Activated naive CD4-positive, alpha-beta T cell (primary cell): ENCODE measurements at places on chromosomes 1 and 21.
A peak's percentile ranks its signal among the peaks of the same experiment; 100 is the strongest.

- DNase-seq, result no peak
Observed at GRCh38 chr1:78081980-78082860, 36.5 kb downstream of the GIPC2 start.

DNA sequence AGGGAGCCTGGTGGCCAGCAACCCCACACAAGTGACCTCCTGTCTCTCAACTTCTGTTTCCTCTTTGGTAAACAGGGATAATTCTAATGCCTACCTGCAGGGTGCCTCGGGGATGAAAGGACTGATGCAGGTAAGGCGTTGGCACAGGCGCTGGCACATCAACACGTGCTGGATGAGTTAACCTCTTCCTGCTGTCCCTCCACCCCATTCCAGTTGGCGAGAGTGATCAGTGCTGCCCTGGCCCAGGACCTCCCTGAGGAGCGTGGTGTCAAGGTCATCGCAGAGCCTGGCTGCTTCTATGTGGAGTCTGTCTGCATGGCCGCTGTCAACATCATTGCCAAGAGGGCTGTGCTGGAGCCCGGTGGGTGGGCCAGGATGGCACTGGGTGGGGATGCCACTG lies 69.1 kb upstream of the TINAGL1 start:
- no peak for DNase-seq

- DNase-seq, result no peak
Observed at GRCh38 chr1:236800002-236800620, 5.0 kb downstream of the MTR start.

GRCh38 chr1:59554011-59554663 lies 257.2 kb downstream of the FGGY start:
- DNase-seq, result no peak

DNA sequence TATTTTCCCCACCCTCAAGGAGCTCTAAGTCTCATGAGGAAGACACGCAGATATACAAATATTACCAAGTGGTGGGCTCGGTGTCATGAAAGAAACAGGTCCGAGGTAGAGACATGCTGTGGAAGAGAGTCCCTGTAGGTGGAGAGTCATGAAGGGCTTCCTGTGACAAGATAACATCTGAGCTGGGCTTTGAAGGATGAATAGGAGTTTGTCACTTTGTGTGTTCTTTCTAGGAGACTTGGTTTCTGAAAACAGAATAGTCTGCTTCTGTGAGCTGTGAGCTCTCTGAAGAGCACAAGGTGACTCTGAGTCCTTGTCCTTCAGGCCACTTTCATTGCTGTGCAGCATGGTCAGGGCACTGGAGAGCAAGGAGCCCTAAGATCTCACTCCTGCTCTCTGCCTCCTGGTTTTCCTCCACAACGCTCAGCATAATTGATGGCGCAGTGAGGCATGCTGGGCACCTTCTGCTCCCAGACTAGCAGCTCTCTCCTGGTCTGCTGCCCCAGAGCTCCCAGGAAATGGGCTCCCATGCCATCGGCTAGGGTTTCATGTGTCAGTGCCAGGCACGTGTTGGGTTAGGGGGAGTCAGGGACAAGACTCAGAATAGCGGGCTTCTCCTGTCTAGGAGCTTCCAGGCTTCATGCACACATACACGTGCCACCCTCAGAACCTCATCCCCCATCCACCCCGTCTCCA lies 209.9 kb upstream of the CSF3R start:
- DNase-seq, result no peak

DNA sequence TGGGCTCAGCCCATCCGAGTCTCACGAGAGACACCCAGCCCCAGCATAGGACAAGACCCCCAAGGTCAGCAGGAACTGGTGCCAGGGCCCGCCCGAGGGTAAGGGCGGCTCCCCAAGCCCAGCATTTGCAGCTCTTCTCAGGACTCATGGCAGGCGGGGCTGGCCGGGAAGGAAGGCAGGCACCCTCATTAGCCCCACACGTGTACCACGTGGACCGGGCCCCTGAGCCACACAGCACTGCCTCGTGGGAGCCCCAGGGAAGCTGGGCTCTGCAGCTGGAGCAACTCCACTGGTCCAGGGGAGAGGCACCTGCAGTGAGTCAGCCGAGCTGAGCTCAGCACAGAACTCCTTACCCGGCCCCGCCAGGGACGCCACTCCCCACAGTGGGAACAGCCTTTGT lies 97.7 kb upstream of the IFFO2 start:
- DNase-seq, result no peak

DNA sequence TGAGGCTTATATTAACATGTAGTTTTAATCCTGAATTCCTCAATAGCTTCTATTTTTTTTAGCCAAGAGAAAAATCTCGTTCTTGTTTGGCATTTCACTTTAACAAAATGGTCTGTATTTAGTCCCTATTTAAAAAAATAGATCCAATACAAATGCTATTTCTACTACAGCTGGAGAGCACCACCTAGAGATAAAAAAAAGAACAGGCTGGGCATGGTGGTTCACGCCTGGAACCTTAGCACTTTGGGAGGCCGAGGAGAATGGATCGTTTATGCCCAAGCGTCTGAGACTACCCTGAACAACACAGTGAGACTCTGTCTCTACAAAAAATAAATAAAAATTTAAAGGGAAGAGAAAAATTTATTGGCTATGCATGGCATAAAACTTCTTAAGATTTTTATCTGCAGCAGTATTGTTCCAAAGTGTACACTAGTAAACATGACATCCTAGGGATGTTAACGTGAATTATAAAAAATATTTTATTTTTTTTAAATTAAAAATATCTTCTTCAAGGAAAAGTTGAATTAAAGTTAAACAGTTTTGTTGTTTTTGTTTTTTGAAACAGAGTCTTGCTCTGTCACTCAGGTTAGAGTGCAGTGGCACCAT lies 4.4 kb downstream of the ST7L start:
- DNase-seq, result no peak

DNA sequence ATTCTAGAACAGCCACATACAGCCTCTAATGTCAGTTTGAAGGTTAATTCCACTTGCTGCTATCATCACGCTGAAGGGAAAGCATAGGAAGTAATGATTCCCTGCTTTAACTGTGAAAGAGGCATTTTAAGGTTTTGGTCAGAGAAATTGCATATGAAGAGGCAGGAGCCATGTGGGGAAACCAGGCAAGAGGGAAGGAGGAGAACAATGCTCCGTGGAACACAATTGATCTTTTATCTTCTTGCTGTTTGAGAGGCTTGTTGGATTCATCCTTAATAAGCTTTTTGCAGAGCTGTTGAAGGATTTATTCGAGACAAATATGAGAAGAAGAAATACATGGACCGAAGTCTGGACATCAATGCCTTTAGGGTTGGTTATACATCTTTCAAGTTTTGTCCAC lies 35.9 kb downstream of the SMAP2 start:
- no peak for DNase-seq

DNA sequence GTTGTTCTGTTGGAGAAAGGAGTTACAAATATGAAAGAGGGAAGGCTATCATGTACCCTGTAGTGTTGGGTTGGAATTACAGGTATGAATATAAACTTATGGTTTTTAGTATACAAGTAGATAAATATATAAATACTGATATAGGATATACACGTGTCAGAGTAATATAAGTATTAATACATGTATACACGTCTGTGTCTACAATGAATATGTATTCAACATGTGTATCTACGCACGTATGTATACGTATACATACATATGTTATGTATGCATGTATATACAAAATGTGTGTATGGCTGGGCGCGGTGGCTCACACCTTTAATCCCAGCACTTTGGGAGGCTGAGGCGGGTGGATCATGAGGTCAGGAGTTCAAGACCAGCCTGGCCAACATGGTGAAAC lies 17.9 kb downstream of the ACBD6 start:
- no peak for DNase-seq

DNA sequence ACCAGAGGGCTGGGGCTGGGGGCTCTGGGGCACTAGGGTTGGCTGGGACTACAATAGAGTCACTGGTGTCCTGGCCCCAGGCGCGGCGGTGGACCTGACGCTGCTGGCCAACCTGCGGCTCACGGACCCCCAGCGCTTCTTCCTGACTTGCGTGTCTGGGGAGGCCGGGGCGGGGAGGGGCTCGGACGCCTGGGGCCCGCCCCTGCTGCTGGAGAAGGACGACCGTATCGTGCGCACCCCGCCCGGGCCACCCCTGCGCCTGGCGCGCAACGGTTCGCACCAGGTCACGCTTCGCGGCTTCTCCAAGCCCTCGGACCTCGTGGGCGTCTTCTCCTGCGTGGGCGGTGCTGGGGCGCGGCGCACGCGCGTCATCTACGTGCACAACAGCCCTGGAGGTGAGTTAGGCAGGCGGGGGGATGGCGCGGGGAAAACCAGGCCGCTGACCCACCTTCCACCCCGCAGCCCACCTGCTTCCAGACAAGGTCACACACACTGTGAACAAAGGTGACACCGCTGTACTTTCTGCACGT lies 4.1 kb downstream of the TIE1 start:
- no peak for DNase-seq

DNA sequence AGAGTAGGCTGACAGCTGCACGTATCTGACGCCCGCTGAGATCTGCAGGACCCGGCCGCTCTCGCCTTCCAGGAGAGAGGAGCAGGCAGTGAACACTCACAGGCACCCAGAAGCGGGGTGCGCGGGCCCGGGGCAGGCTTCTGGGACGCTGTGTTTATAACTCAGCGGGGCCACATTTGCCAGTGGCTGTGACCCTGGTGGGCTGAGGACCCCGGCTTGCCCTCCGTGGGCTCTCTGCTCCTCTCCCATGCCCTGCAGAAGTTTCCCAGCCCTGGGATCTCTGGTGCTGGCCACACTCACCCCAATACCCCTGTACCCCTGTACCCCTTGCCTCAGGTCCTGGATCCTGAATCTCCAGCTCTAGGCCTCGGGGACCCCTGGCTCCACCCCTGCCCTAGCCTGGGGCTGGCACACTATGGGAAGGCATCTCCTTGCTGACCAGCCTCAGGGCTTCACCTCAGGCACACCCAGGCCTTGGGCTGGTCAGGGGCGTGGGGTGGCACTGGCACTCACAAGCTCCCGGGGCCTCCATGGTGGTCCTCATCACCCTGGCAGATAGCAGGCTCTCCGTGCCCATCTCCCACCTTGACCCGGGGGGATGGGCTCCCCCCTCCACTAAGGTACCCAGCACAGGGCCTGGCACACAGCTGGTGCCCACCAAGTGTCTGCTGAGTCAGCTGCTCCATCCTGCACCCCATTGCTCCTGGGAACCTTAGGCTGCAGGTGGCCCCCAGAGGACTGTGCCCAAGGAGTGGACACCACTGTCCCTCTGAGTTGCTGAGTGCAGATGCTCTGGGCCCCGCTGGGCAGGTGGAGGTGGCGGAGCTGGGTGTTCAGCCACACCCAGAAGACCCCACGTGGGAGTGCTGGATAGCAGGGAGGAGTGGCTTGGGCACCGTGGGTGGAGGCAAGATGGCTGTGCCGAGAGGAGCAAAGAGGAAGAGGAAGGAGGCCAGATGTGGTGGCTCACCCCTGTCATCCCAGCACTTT lies 32.4 kb downstream of the MORN1 start:
- no peak for DNase-seq

- no peak for DNase-seq
Observed at GRCh38 chr1:54543729-54544496, 4.1 kb upstream of the ACOT11 start.

DNA sequence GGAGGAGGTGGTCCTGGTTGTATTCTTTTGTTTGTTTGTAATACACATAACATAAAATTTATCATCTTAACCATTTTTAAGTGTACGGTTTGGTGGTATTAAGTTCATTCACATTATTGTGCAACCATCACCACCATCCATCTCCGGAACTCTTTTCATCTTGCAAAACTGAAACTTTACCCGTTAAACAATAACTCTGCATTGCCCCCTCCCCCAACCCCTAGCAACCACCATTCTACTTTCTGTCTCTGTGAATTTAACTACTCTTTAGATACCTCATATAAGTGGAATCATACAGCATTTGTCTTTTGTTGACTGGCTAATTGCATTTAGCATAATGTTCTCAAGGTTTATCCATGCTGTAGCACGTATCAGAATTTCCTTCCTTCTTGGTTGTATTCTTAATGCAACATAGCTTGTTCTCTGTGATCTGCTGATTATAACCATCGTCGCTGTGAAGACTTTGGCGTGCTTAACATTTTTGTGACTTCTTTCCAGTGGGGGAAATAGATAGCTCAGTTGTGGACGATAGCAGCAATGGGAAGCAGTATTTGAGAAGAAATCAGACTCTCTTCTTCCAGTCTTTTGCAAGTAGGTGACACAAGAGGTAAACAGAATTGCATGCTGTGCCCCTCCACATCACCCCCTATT lies 117.5 kb upstream of the HOOK1 start:
- no peak for DNase-seq

DNA sequence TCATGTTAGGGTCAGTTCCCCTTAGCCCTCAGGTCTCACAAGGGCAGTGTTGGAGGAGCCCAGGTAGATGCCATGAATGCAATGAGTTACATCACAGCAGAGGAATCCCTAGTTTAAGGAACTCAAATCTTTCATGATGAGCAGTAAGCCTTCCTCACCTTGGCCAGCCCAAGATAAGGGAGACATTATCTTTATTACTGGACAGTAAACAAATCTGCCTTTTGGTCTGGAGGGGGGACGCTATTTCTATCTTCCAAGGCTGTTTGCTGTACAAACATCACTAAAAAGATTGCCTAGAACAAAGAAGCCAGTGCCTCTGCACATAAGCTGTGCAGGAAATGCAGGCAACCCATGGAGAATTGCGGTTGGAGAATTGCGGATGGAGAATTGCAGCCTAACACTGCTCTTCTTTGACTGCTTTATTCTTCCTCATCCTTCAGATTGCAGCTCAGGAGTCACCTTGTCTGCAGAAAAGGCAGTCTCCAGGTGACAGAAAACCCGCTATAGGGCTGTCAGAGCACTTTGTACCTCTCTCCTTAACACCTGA lies 2.3 kb upstream of the CHI3L1 start:
- DNase-seq, result no peak

GRCh38 chr1:237701534-237701933 lies 189.2 kb downstream of the ZP4 start:
- DNase-seq, result no peak

DNA sequence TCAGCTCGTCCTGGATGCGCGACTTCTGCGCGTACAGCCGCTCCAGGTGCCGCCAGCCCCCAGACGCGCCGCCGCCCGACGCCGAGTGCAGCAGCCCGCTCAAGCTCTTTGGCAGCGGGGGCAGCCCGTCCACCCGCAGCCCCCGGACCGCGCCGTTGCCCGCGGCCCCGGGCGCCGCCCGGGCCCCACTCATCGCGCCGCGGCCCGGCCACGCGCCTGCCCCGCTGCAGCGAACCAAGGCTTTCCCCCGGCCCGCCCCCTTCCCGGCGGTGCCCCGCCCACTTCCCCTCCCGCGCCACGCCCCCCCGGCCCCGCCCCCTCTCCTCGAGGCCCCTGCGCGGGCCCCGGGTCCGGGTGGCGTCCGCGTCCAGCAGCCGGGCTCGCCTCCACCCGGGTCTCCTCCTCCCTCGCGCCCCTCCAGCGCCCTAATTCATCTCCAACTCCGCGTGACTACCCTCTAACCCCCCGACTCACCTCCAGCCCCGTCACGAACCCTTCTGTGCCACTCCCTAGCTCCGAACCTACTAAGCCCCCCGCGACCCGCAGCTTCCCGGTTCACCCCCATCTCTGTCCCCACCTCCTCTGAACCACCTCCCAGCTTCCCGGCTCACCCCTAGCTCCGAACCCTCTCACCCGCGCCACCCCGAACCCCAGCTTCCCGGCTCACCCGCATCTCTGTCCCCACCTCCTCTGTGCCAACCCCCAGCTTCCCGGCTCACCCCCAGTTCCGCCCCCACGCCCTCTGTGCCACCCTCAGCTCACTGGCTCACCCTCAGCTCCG lies at the start of gene FAM89A:
Gene FAM89A (minus strand): TSS at position 236 of the 781 bp plus-strand sequence. CDS start 43 bp downstream, at position 193.
- DNase-seq, result peak; percentile 76
